ENCODE measurements at places on chromosomes 7 and 10. TPM values are rescaled to one million over a fixed set of nuclear protein-coding genes. Genes with fewer than 3 reads are reported as not detected.

- DNase-seq = no peak
Observed at GRCh38 chr10:1540144-1540543, 197.2 kb downstream of the ADARB2 start.

DNA sequence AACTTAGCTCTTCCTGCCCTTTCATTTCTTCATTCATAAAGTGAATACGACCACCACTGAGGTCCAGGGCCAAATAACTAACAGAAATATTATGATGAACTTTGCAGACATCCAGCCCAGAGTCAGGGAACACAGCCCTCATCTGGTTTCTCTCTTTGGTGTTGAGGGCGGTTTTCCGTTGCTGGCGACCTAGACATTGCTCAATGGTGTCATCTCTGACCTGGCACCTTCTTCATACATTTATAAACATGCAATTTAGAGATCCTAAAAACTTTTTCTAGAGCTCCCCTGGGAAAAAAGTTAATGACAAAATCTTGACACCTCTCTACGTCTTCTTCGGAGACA, 324 bp upstream of the TET1 start:
- no peak for DNase-seq

DNA sequence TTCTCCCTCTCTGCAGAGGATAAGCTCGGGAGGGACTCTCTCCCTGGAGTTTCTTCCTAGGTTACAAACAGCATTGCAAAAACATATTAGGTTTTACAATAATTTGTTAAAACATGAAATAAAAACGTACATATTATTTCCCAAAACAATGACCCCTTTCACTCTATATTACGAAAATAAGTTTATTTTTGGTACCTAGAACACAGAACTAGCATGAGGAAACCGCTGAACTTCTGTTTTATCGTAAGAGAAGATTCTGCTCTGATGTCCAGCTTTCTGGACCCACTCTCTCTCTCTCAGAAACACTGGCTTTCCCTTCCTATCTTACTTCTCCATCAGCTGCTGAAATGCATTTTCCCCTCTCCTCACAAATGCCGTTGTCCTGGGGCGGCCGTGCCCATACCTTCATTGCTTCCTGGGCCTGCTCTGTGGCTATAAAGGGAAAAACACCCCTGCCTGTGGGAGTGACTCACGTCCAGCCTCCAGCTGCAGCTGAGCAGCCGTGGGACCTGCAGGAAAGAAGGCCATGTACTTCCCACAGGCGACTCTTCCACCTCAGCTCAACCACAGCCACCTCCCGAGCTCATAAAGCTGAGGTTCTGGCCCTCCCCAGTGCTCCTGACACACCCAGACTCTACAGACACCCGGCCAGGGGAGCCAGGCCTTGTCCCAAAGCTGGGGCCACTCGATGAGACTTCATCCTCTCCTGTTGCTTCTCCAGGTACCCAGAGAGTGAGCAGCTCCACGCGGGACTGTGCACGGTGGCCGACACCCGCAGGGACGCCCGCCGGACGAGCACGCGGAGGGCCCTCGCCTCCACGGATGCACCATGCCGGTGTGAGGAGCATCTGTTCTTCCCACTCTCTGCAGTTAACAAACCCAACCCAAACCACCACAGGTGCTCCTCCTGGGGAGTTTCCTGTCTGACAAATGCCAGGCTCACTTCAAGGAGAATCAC, 3.1 kb downstream of the GPER1 start:
- DNase-seq = no peak

GRCh38 chr7:131859147-131859821, 302.9 kb upstream of the PODXL start:
- no peak for DNase-seq

DNA sequence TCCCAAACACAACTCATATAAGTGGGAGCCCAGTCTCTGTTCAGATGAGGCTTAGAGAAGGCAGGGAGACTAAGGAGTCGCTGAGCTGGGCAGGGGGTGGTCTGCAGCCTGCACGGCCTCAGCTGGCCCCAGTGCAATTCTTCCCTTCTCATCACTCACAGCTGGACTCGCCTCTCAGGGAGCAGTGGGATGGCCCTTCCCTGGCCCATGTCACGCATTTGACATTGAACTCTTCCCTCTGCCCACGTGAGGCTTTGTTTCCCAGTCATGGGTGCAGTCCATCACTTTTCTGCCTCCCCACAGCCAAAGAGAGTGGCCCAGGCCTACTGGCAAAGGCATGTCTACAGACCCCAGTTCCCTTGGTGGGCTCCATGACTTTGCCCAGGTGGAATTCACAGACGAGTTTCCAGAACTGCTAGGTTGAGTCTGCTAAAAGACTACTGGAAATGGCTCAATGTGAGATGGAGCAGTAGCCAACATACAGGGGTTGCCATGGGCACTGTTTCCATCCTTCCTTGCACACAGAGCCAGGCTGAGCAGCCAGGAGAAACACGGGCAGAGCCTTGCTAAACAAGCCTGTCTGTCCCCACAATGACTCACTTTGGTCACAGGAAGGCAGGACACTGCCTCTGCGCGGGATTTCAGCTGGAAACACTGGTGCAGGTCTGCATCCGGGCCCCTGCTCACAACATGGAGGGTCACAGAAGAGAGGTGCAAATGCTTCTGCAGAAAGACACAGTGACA, 90.1 kb downstream of the OAT start:
- no peak for DNase-seq

DNA sequence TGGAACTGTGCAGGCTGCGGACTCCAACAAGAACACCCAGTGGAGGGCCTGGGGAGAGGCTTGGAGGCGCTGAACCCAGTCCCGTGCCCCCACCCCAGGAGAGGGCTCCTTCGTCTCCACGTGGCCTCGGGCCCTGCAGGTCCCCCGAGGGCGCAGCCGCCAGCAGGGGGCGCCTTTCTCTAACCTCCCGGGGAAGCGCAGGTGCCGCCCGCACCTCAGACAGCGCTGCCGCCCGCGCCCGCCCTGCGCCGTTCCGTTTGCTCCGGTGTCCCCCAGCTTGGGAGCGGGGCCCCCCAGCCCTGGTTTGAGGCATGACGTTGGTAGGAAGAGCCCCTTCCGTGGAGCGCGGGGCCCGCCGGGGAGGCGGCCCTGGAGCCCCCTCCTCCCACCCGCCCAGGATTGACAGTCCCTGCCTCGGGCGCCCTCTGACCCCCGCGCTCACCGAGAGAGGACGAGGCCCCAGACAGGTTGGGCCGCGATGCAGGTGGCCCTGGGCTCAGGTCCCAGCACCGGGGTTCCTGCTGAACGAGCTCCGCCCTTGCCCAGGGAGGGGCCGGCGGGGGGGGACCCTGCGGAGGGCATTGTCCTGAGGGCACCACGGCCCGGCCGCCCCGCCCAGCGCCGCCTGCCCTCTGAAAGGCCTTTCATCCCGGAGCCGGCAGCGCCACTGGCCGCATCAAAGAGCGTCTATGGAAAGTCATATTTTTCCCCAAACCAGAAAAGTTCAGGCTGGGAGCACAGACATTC, 42.8 kb downstream of the FOXL3 start:
- peak; percentile 92 for DNase-seq

DNA sequence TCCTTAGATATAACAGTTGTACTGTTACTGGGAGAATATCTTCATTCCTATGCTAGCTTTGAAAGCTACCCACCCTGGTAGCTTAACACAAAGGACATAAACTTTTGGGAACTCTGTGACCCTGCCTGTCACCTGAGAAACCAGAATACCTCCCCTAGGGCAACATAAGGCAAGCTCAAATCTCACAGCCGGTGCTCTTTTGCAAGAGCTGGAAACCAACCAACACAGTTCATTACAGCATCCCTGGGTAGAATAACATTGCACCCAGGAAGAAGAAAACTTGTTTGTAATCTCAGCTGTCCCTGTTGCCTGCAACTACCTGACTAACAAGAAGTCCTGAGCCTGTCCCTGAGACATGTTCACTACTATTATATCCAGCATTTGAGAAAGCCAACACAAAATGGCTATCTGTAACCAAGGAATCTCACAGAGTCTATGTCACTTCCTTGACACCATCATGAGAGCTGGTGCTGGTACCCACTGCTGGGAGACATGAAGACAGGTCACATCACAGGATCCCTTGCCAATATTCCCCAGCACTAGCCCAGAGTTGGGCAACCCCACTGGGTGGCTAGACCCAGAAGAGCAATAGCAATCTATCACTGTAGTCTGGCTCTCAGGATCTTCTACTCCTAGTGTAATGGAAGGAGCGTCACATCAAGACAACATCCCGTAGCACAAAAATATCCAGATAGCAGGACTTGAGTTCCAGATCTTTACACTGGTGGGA, 31.3 kb downstream of the AKR1C3 start:
- DNase-seq = no peak

DNA sequence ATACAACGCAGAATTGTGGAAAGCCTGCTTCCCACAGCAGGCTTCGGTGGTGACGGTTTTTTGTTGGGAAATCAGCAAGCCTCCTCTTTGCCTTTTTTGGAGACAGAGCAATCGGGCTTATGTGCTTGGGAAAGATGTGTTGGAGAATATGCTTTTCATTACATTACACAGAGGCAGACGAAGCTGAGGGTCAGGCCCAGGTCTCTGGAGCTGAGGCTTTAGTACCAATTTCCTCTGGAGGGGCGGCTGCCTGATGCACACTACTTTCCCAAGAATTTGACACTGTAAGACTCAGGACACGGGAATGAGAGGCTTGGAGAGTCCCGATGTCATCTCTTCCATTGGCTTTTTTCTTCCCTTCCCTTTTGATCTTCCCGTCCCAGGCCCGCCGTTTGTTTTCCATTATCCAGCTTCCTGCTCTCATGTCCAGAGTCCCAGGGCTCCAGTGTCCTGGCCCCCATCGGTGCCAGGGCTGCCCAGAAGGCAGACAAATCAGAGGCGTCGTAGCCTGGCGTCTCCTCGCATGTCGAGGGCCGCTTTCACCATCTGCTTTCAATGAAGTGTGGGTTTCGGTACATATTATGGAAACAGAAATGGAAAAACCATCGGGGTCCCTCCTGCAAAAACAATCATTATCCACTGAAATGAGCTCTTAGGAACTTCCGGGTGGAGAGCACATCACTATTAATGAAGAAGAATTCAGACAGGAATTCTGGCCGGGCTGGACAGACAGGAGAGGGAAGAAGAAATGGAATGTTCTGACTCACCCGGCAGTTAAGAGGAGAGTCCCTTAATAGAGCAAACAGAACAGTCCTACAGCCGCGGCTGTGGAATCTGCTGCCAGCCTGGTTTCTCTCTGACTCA, 123.0 kb upstream of the JCAD start:
- peak; percentile 36 for DNase-seq

GRCh38 chr7:88312061-88312663, 5.5 kb upstream of the STEAP4 start:
- no peak for DNase-seq

DNA sequence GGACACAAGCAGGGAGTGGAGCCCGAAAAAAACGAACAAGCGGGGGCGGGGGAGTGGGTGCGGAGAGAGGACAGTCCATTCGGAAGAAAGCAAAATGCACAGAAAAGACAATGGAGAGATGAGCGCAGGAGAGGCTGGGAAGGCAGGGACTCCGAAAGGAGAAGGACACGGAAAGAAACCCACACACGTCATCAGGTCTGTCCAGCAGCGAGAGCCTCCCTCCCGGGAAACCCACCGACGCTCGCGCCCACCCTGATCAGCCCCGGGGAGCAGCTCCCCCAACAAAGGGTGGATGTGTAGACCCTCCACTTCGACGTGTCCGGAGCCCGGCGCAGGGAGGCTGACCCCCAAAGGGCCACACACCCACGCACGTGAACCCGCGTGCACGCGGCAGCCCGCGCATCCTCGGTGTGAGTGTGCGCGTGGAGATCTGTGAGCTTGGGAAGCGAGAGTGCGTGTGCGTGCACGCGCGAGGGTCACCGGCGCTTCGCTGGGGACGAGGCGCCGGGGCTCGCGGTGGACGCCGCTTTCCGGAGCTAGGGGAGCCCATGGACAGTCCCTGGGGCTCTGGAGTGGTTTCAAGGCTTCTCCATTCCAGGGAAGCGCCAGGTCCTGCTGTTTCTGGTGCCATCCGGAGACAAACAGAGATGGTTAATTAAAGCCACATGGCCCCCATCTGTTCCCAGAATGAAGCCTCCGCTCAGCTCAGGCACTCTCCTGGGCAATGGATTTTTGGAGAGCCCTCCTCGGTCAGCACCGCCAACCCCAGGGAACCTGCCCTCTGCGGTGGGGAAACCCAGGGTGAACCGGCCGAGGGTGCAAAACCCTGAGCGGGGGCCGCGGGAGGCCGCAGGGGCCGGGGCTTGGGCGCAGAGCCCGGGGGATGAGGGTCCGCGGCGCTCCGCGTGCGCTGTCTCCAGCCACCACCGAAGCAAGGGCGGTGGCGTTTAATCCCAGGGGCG, 916 bp downstream of the LAMB1 start:
- no peak for DNase-seq

- DNase-seq = no peak
Observed at GRCh38 chr10:21649454-21649872, 115.4 kb downstream of the MLLT10 start.

DNA sequence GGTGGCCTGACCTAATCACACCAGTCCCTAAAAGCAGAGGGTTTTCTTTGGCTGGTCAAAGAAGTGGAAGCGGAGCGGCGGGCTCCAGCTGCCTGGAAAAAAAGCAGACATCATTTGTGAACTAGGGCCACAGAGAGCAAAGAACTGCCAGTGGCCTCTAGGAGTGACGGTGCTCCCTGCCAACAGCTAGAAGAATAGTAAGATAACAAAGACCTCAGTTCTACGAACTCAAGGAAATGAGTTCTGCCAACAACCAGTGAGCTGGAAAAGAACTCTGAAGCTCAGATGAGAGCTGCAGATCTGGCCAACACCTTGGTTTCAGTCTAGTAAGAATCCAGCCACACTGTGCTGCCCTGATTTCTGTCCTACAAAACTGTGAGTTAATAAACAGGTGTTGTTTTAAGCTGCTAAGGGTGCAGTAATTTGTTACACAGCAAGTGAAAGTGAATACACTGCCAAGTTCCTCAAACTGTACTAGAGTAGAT, 178.0 kb downstream of the SRPK2 start:
- DNase-seq = no peak

DNA sequence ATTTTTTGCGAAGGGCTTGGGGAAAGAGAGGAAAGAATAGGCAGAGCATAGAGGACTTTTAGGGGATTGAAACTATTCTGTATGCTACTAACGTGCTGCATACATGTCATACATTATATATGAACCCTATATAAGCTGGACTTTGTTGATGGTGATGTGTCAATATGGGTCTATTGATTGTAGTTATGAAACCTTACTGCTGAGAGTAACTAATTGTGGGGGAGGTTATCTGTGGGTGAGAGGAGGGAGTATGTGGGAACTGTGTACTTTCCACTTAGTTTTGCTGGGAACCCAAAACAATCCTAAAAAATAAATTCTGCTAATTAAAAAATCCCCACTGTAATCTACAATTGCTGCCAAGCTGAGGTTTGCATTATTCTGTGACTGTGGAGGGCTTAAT, 15.3 kb upstream of the CYP2C19 start:
- DNase-seq = no peak

GRCh38 chr7:137578541-137578940, 235.0 kb upstream of the PTN start:
- DNase-seq = no peak

RAB19 gene
- not detected for total RNA-seq

PPP1R3A gene
- total RNA-seq = 0.45 TPM

AVL9 gene
- total RNA-seq = 27.9 TPM

TUBAL3 gene
- total RNA-seq = not detected

CHCHD1 gene
- 14.8 TPM for total RNA-seq

PLXNA4 gene
- 13.0 TPM for total RNA-seq

AGBL3 gene
- total RNA-seq = 0.94 TPM
